ENCODE measurements at places on chromosomes 6 and 20.

DNA sequence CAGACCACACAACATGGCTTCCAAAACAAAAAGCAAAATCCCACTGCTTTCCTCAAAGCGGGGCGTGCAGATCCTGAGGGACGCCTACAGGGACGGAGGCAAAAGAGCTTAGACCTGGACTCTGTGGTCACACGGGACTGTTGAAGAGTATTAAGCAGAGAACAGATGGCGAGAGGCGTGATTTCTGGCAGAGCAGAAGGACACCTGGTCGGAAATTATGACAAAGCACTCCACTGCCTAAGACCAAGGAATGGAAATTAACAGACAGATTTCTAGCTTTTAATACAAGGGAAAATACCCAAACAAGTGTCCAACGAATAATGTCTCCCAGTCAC lies 15.4 kb downstream of the CST7 start:
- DNase-seq, result no peak

- no peak for DNase-seq
These were observed 70.8 kb downstream of the PTPN1 start for GRCh38 chr20:50580842-50581544.

- DNase-seq, result no peak
These were observed 21.9 kb downstream of the DYNLT1 start for GRCh38 chr6:158622545-158623190.

- DNase-seq, result no peak
These were observed 311.1 kb upstream of the JAG1 start for GRCh38 chr20:10984913-10985312.

DNA sequence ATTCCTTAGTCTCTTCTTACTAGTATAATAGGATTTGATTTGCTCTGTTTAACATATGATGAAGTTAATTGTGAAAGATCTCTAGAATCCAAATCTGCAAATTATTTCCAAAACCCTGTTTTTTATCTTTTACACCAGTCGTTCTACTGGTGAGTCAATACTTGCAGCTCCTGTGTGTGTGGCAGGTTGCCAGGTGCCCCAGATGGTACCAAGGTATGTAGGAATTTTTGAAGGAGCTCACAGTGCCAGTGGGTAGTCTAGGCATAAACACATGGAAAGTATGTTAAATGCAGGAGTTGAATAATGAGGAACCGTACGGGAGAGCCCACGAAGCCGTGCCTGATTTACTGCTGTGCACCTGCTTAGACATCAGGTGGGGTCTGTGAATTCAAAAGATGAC lies 192.2 kb downstream of the FARS2 start:
- DNase-seq, result no peak

- DNase-seq, result no peak
These were observed 319.6 kb upstream of the QKI start for GRCh38 chr6:163094881-163095280.

DNA sequence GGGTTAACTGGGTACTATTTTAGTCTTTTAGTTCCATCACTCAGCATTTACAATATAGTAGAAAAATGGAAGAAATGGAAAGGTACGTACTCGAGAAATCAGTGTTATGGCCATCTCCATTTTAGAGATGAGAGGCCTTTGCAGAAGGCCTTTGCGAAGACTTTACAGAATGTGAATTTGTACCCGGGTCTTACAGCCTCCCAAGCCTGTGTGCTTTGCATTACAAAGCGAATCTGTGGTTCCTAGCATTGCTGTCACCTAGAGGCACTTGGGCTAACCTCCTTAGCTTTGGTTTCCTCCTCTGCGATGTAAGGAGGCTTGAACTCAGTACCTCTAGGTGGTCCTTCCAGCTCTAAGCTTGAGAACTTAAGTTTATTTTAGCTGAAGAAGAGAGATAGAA lies 10.9 kb downstream of the VAPB start:
- DNase-seq, result no peak

GRCh38 chr6:147043994-147044477 lies 160.2 kb upstream of the STXBP5 start:
- no peak for DNase-seq

DNA sequence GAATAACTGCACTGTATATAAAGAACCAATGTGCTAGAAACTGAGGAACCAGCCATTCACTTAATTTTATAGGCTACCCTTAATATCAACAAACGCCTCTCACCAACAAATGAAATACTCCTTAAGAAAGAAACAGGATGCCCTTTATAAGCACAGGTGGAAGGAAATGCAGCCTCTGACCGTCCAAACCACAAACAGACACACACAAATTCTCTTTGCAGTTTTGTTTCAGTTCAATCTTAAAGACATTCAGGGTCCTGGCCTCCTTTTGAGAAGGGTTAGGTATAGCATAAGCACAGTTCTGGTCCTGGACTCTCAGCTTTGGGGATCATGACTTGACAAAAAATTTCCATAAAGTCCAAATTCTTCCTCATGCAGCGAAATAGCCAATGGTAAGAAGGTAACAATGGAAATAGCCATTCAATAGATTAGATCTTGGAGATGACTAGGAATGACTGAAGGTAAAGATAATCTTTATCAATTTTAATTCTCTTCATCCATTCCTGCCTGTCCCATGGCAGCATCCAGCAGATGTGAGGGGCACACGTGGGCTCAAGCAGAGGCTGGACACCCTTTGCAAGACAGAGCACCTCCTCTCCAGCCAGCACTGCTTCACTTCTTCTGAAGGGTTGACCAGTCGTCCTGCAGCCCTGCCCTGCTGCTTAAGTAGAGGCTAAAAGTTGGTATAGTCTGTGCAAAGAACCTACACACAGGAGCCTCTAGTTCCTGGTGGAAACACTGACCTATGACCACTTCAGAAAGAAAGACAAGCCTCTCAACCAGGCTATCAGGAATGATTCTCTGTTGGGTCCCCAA lies 123.9 kb downstream of the CD83 start:
- DNase-seq, result no peak

- no peak for DNase-seq
These were observed 291.9 kb upstream of the PRDM1 start for GRCh38 chr6:105794239-105794638.

GRCh38 chr20:60984666-60985065 lies 267.4 kb upstream of the CDH4 start:
- no peak for DNase-seq

- no peak for DNase-seq
These were observed 4.2 kb downstream of the VEGFA start for GRCh38 chr6:43773980-43774775.

GRCh38 chr6:14478381-14479225 lies 361.0 kb downstream of the CD83 start:
- DNase-seq, result no peak

DNA sequence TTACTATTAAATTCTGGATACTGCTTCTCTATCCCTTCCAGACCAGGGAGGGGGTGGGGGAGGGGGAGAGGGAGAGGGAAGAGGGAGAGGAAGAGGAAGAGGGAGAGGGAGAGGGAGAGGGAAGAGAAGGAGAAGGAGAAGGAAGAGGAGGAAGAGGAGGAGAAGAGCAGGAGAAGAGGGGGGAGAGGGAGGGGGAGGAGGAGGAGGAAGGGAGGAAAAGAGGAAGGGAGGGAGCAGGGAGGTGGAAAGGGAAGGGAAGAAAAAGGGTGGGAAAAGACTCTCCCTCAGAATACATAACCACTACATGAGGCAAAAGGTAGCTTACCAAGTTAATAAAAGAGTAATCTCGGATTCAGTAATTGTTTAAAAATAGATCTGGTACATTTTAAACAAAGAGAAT lies 46.0 kb downstream of the FAM184A start:
- DNase-seq, result no peak

DNA sequence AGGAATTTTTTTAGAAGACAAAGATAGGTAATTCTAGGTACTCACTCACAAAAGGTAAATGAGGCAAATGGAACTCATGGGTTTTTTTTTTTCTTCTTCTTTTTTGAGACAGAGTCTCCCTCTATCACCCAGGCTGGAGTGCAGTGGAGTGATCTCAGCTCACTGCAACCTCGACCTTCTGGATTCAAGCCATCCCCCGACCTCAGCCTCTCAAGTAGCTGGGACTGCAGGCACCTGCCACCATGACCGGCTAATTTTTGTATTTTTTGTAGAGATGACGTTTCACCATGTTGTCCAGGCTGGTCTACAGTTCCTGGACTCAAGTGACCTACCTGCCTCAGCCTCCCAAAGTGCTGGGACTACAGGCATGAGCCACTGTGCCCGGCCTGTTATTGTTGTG lies 126.1 kb downstream of the LRRC1 start:
- DNase-seq, result no peak

GRCh38 chr6:1747003-1747402 lies 137.3 kb downstream of the FOXC1 start:
- DNase-seq, result no peak

DNA sequence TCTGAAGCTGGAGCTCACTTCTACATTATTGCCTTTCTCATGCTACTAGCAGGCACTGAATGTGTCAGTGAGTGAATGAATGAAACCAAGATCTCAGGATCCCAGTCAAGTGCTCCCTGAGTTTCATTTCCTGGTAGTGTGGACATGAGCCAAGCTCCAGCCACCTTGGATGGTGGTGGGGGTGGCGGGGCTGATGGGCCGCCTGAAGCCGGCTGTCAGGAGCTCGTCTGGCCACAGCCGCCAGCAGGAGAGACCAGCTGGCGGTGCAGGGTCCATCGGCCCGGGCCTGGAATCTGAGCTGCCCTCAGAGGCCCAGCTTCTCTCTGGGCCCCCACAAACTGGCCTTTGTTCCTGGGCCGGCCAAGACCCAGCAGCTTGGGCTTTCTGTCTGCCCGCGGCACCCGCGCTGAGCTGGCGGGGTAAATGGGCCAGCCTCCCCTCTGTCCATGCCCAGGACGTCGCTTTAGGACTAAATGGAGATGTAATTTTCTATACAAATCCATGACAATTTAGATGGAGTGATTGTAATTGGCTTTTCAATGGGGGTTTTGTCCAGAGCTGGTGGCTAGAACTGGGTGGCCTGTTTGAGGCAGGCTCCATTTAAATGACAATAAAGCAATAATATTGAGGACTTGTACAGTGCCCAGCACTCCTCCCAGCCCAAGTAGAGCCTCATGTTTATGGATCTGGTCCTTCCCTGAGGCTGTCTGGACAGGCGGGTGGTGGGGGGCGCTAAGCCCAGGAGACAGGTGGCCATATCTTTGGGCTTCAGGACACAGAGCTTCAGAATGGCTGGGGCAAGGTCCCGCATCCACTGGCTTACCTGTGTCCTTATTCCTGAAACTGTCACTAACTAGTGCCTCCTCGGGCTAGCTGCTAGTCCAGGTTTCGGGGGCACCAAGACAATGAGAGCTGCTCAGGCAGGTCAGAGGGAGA lies 43.5 kb downstream of the NOL4L start:
- DNase-seq, result no peak

GRCh38 chr6:17768388-17768787 lies 61.7 kb upstream of the NUP153 start:
- no peak for DNase-seq

- DNase-seq, result no peak
These were observed 47.5 kb downstream of the TNFRSF21 start for GRCh38 chr6:47262231-47262630.

- no peak for DNase-seq
These were observed 88.1 kb upstream of the STMND1 start for GRCh38 chr6:17013701-17014100.

DNA sequence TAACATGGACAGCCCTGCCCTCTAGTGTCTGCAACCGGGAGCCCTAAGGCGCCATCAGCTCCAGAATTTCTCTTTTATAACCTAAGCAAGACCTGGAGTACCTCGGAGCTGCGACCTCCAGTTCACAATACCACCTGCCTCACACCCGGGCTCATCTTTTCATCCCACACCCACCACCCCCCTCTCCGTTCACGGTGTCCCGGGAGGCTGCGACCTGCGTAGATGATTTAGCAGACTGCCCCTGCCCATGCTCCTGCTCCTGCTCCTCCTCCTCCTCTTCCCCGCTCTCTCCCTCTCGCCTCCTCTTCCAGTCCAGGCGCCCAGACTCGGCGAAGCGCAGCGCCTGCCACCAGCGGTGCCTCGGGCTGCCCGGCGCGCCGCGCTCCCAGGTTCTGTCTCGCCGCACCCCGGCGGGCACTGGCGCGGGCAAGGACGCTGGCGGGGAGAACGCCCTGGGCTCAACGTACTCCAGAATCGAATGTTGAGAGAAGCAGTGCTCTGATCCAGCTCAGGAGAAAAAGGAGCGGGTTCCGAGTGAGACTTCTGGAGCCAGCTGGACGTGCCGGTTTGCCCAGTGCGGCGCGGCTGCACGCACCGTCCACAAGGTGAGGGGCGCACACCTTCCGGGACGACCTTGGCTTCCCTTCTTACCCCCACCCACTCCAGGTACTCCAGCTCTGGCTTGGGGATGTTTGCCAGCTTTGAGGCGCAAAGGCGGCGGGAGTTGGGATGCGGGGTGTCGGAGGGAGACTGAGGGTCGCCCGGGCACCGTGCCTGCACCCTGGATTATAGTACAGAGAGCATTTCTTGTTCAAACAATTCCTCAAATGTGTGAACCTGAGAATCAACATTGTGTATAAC lies at the start of gene HTR1E:
Gene HTR1E, plus strand, starts transcription at position 310 of the 861 bp plus-strand sequence. CDS start 77,807 bp downstream, outside the sequence.
- no peak for DNase-seq

- no peak for DNase-seq
These were observed at the start of gene EDN1 for GRCh38 chr6:12289933-12290820. TSS of gene EDN1 (plus strand) at chr6:12290361. CDS start at chr6:12290630, 269 bp downstream.

GRCh38 chr6:53023323-53023722 lies 28.2 kb upstream of the GSTA4 start:
- no peak for DNase-seq

DNA sequence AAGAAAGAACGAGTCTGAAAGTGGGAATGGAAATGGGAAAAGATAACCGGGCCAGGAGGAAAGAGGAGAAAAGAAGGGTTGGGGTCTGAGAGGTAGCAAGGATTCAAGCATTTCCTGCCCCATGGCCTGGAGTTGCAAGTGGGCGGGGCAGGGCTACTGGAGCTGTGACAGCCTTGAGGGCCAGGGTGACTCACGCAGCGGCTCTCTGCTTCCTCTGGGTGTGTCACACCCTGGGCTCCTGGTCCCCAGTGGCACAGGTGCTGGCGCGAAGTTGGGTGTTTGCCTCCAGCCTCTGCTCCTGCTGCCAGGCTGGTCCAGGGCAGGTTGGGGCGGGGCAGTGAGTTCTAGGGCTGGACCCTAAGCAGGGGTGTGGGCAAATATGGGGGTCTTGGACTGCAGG lies 3.3 kb upstream of the ULBP3 start:
- no peak for DNase-seq

GRCh38 chr20:48738399-48739304 lies 89.1 kb downstream of the PREX1 start:
- DNase-seq, result no peak

GRCh38 chr6:32086661-32087573 lies 22.2 kb downstream of the TNXB start:
- no peak for DNase-seq

- DNase-seq, result no peak
These were observed 501 bp upstream of the PLA2G7 start for GRCh38 chr6:46735720-46736031.

- no peak for DNase-seq
These were observed 14.3 kb upstream of the LAMP5 start for GRCh38 chr20:9500121-9500520.
